Daoy (cell line): ENCODE measurements at places on chromosomes 1 and 21. TPM values are rescaled to one million over a fixed set of nuclear protein-coding genes. Genes with fewer than 3 reads are reported as not detected.

GRCh38 chr1:19569786-19570185 is 74.3 kb upstream of the NBL1 start:
- DNase-seq, result no peak

- no peak for DNase-seq
Observed at GRCh38 chr1:93578433-93578830, 103.2 kb downstream of the BCAR3 start.

DNA sequence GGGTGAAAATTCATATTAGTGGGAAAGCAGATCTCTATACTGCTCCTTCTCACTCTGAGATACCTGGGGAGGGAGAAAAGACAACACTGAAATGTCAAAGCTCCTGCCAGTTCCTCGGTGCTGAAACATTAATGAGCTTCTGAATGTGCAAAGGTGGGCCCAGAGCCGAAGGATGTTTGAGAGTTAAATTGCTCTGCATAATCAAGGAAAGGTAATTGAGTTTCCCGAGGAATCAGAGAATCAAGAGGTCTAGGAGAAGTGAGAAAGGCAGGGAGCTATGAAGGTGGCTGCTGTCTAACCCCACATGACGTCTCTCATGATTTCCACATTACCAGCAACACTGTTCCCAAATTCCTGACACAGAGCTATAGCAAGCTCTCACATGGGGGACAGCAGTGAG is 346.7 kb downstream of the SMYD3 start:
- no peak for DNase-seq

- peak; percentile 69 for DNase-seq
Observed at GRCh38 chr1:203197625-203198024, 11.1 kb upstream of the CHI3L1 start.

GRCh38 chr1:181608948-181609347 is 125.6 kb downstream of the CACNA1E start:
- DNase-seq, result no peak

- no peak for DNase-seq
Observed at GRCh38 chr1:184935920-184936798, 38.1 kb downstream of the NIBAN1 start.

DNA sequence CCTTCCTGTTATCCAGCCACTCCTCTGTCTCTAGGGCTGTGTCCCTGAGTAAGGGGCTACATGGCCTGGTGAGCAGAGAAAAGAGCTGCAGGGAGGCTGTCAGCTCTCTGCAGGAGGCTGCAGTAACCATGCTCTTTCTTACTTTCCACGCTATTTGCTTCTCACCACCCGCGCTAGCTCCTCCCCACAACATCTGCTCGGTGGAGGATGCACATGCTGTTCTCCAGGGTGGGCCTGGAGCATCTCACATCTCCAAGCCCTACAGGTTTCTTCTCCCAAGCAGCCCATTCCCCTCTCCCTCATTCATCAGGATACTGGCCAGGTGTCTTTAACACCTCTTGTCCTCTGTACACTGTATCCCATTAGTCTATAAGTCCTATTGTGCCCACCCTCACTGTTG is 103.8 kb downstream of the IER5 start:
- DNase-seq, result no peak

- DNase-seq, result peak; percentile 86
Observed at GRCh38 chr1:20151906-20152598, 12.9 kb downstream of the PLA2G2F start.

GRCh38 chr1:37438037-37438868 is 36.1 kb upstream of the ZC3H12A start:
- DNase-seq, result no peak

DNA sequence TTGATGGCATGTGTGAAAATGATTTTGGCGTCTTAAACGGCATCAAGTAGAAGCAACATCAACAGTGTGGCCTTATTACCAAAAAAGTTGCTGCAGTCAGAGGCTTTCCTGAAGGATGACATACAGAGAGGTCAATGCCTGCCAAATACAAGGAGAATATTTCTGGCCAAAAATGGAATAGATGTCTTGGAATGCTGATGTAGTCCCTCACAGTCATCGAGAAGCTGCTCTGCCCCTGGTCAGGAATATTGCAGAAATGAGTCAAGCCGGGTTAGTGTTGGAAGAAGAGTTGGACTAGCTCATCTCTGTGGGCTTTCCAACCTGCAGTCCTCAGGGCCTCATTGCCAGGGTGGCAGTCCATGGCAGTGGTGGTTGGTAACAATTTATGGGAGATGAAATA is 42.1 kb downstream of the NOS1AP start:
- DNase-seq, result no peak

DNA sequence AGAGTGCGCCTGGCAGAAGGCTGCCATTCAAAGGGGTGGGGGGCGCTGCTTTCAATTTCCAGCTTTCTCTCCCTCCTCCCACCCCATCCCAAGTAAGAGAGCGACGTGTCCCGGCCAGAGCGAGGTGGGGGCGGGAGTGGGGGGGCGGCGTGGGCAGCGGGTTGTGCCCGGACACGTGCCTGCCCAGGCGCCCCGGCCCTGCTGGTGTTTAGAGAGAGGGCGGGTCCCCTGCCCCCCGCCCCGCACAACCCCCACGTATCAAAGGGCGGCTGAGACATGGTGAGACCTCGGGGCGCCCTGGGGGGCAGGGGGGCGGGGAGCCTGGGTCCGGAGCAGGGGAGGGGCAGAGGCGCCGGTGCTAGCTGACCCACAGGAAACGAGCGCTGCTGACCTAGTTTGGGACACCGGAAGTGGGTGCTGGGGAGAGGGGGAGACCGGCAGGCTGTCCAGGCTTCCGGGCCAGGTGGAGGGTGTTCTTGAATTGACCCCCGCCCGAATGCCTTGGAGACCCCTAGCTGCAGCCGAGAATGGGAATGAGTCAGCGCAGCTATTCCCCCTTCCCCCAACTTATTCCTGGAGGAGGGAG is 1.3 kb downstream of the ZBTB7B start:
- peak; percentile 68 for DNase-seq

- no peak for DNase-seq
Observed at GRCh38 chr1:203091761-203092330, 6.0 kb upstream of the MYOG start.

DNA sequence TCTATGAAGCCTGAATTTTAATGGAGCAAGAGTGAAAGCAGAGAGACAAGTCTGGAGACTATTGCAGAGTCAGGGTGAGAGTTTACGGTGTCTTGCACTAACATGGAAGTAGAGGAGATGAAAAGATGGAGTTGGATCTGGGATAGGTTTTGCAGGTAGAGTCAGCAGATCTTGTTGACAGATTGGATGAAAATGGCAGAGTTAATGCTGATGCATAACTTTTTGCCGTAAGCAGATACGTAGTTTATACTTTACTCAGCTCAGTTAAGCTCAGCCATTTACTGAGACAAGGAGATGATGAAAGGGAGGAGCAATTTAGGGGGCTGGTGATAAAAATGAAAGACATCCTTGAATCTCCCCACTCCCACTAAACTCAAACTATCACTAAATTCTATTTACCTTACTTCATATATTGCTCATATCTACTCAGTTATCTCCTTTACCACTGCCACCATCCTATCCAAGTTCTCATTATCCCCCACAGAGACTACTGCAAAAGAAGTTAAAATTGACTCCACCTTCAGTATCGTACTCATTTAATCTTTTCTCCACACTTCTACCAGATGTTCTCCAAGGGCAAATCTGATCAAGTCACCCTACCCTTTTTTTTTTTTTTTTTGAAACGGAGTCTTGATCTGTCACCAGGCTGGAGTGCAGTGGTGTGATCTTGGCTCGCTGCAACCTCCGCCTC is 13.8 kb downstream of the C1orf185 start:
- no peak for DNase-seq

Gene TCHH
- total RNA-seq, result 0.29 TPM in 1 of 2 replicates, not detected in the other

Gene LCA5L
- total RNA-seq, result 0.91 and 6.0 TPM in 2 replicates

Gene RHD
- total RNA-seq, result not detected in 2 replicates

Gene ANKRD34A
- total RNA-seq, result 0.63 TPM in 1 of 2 replicates, not detected in the other

Gene C1orf116
- total RNA-seq, result 0.11 TPM in 1 of 2 replicates, not detected in the other

Gene ARHGEF16
- 4.7 and 10.9 TPM in 2 replicates for total RNA-seq

Gene SCCPDH
- total RNA-seq, result 65.0 and 80.3 TPM in 2 replicates
